ENCODE measurements at places on chromosomes 11 and 22. TPM values are rescaled to one million over a fixed set of nuclear protein-coding genes. Genes with fewer than 3 reads are reported as not detected.
A peak's percentile ranks its signal among the peaks of the same experiment; 100 is the strongest.

- DNase-seq: no peak
Observed at GRCh38 chr22:23563111-23563510, 17.0 kb downstream of the IGLL1 start.

Gene CCDC117
- 27.0 TPM for total RNA-seq

Gene RTN4R
- total RNA-seq: 4.1 TPM

DNA sequence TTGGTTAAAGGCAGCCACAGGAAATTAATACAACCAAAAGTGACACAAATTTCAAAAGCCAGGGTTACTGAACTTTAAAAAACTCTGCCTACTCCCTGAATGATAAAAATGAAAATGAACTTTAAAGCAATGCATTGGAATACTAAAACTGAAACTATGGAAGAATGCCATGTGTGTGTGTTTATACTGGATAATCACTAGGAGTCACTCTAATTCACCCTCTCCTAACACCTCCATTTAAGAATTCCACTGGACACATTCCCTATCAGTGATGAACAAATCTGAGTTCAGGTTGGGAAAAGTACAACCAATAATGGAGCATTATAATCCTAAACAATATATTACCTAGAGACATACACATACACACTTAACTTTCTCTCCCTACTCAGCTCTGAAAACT is 27.5 kb upstream of the PLAAT3 start:
- no peak for DNase-seq

- DNase-seq: peak; percentile 30
Observed at GRCh38 chr22:46074771-46075551, 75.4 kb upstream of the PPARA start.

- no peak for DNase-seq
Observed at GRCh38 chr11:64910451-64911093, 6.4 kb downstream of the ATG2A start.

DNA sequence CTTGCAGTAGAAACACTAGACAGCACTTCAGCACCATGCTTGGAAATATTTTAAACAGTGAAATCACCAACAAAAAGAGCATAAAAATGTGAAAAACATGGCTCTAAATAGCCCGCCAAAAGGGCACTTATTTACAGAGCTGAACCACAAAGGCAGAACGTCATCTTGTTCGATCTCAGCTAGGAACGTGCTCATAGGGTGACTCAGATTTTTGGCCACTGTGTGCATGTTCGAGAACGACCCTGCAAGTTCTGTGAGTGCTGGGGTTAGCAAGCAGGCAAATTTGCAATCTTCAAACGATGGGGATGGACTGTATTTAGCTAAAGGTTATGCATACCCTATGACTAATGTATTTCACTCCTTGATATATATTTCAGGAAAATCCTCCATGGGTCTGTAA is 30.6 kb downstream of the OR2AT4 start:
- DNase-seq: no peak

DNA sequence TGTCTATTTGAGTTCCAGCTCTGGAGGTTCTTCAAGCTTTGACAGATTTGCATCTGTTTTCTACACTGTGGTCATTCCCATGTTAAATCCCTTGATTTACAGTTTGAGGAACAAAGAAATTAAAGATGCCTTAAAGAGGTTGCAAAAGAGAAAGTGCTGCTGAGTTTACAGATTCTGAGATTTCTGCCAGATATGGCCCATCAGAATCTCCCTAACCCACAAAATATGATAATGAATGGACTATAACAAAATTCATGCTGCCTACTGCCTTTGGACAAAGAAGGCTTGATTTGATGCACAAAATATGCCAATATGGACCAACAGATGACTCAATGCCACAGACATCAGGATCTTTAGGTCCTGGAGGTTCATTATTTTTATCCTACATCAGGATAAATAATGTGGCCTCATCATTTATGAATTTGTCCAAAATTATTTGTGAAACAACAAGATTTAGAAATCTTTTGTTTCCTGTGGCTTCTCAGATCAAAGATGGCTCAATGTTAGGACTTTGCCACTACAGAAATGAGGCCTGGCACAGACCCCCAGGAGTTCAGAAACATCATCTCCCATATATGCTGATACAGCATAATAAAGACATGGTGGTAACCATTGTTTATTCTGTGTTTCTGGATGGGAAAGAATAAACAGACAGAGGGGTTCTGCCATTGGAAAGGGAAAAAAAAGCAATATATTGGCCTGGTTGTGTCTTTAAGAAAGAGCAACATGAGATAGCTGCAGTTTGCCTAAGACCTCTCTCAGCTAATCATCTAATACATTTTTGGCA is 6.7 kb downstream of the OR5AN1 start:
- DNase-seq: no peak

GRCh38 chr11:123678246-123678645 is 23.8 kb upstream of the SCN3B start:
- no peak for DNase-seq

Gene CFAP300
- 2.9 TPM for total RNA-seq

- DNase-seq: no peak
Observed at GRCh38 chr11:11463405-11463804, 110.4 kb upstream of the CSNK2A3 start.

DNA sequence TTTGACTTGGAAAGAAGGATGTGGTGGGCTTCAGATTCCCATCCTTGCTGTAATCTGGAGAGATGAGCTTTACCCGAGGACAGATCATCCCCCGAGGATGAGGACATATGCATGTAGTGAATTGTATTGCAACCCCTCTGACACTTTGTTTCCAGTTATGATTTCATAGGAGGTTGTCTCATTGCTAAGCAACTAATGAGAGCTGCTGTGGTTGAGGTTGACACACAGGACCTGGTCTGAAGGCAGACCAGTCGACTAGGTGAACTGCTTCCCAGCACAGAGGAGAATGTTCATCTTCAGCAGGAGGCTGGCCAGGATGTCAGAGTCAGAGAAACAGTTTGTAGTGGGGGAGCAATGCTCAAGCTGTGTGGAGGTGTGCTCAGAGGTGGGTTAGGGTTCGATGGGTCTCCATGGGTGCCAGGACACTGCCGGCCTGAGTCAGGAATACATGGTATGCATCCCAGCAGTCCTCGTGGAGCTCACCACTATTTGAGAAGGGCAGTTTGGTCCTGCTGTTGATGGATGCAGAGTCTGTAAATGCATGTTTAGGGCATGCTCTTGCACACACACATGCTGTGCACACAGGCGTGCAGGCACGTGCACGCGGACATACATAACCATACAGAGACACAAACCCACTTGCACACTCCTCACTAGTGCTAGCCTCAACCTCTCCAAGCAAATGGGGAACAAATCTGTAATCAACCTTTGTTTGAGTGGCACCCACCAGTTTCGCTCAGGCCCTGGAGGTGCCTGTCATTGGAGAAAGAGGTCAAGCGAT is 153.7 kb downstream of the TBC1D22A start:
- no peak for DNase-seq

Gene TRIM6
- total RNA-seq: 0.80 TPM

Gene MUC6
- total RNA-seq: 4.6 TPM

Gene TEX12
- total RNA-seq: not detected

- DNase-seq: no peak
Observed at GRCh38 chr11:119519796-119520195, 96.8 kb upstream of the THY1 start.

Gene DEUP1
- total RNA-seq: not detected

Gene TMEM223
- total RNA-seq: 20.5 TPM

DNA sequence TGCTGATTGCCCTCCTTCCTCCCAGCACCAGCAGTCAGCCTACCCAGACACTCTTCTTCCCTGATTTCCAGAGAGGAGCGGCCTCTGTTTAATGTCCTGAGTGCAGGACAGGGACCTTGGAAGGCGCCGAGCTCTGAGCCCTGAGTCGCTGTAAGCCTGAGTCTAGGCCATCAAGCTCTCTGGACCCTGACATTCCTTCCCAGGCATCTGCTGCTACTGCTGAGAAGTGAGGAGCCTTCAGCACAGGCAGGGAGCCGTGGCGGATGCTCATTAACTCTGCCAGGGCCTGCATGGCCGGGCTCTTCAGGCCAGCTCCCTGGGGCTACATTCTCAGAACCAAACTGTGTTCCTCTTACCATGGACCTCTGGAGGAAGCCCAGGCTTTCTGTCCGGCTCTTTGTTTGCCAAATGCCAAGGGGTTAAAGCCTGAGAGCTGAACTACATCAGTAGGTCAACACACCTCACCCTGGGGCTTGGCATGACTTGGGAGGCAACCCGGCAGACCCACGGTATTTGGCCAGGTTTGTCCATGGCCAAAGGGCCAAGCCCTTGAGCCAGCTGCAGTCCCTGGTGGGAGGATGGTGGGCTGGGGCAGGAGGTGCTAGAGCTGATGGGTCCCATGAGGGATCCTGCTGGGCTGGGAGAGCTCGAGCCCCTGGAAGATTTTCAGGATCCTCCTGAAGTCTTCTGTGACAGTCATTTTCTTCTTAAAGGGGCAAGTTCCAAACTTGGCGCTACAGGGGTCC is 721.4 kb downstream of the BRD1 start:
- no peak for DNase-seq

Gene DRD2
- total RNA-seq: 0.54 TPM

Gene GLB1L2
- total RNA-seq: 15.5 TPM

Gene NOX4
- not detected for total RNA-seq

Gene GRM5
- 9.2 TPM for total RNA-seq

DNA sequence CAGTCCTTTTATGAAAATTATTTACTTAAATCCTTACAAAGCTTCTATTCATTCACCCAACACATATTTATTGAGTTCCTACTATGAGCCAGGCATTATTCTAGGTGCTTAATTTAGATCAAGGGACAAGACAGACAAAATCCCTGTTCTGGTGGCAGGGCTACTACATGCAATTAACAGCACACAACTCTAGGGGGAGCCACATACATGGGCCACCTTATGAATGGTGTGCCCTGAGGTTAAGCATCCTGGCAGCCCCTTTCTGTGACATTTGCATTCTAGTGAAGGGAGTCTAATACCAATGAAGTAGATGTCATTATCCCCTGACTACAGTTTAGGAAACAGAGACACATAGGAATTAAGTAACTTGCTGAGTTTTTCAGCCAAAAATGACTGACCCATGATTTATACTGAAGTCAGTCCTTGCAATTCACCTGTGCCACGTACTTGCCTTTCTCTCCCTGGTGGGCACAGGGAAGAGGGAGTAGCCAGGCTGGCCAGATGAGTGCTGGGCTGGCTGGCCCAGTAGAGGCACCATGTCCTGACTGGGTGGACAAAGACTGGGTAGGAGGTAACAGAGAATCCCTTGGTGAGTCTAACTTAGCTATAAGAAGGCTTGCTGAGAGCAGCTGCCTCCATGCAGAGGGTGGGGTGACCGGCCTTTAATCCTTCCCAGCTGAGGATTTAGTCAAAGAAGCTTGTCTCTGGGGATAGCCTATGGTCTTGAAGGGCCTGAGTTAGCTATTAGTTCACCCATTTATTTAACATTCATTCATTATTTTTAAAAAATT is 52.0 kb upstream of the ELF5 start:
- no peak for DNase-seq

DNA sequence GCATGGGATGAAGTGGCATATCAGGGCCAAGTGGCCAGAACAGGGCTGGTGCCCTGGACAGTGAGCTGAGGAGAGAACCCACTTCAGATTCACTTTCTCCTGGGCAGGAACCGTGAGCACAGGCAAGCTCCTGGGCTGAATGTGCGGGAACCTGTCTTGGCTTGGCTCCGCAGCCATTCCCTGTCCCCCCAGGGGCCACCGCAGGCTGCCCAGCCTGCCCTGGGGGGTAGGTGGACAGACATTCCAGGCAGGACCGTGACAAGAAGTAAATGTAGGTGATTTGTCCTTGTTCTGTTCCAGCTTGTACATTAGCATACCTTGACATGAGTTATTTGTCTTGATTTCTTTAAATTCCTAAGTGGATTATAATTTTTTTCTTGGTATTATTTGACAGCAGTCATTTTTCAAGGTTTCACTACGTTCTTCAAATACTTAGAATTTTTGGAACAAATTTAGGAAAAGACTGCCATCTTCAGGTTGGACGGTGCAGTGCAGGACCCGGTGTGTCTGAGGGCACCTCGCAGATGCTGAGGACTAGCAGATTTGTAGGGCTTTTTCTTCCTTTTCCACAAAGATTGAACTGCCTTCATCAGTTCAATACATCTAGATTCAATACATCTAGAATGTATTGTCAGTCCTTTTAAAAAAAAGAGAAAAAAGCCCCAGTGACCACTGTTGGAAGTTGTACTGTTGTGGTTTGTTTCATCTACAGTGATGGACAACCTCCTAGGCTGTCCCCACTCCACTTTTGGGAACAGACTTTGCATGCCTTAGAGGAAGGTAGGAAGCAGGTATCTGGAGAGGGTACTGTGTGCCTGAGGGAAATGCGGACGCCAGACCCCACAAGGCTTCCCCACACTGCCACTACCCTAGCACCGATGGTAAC is 115.1 kb upstream of the RASSF10 start:
- peak; percentile 74 for DNase-seq

DNA sequence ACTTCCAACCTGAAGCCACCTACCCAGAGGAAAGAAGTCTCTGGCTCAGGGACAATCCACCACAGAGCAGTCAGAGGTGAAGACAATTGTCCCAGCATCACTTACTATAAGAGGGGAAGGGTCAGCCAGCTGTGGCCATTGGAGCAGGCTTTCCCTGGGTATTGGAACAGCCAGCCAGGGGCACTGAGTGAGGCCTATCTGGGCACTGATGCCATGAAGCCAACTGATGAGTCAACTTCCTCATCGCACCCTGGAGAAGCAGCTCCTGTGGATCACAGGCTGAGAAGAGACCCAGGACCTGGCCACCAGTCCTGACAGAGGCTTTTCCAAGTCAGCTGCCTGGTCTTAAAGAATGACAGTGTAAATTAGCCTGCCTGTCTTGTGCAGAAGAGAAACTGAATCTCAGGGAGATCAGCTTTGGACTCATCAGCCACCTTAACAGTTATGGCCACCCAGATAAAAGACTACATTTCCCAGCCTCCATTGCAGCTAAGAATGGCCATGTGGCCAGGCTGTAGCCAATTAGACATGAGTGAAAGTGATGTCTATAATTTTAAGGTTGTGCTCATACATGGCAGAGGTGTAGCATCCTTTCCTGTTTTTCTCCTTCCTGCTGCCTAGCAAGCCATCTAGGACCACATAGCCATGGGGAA is 19.0 kb downstream of the CHST1 start:
- no peak for DNase-seq

DNA sequence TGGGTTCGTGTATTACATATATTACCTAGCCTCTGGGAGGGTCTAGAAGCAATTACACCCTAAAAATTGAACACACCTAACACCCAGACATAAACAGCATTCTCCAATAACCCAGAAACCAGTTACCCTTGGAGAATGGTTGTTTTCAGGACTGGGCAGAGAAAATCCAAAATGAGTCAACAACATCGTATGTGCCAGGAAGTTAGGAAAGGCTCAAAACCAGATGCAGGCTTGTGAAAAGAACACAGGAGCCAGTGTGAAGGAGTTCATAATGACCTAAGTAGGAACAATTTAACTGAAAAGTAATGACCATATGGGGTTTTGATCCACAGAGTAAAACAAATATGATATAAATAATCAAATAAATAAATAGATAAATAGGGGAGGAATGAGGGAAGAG is 5.1 kb upstream of the CLPB start:
- no peak for DNase-seq

All from Calu3 (cell line).